ENCODE measurements at places on chromosomes 3 and 15.

DNA sequence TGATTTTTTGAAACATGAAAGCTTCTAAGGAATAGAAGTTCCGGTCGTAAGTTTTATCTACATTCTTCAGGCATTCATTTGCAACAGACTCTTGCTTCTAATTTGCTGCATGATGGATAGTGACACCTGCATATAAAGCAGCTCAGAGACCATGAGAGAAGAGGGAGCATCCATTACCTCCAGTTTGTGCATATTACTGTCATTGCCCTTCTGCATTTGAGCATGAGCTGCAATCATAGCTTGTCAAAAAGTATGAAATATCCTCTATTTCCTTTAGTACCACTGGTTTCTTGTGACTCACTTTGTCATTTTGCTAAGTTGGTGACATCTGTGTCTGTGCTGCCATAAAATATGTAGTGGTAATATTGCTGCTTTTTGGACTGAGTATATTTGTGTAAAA is 160.1 kb upstream of the STAC start:
- DNase-seq = no peak

DNA sequence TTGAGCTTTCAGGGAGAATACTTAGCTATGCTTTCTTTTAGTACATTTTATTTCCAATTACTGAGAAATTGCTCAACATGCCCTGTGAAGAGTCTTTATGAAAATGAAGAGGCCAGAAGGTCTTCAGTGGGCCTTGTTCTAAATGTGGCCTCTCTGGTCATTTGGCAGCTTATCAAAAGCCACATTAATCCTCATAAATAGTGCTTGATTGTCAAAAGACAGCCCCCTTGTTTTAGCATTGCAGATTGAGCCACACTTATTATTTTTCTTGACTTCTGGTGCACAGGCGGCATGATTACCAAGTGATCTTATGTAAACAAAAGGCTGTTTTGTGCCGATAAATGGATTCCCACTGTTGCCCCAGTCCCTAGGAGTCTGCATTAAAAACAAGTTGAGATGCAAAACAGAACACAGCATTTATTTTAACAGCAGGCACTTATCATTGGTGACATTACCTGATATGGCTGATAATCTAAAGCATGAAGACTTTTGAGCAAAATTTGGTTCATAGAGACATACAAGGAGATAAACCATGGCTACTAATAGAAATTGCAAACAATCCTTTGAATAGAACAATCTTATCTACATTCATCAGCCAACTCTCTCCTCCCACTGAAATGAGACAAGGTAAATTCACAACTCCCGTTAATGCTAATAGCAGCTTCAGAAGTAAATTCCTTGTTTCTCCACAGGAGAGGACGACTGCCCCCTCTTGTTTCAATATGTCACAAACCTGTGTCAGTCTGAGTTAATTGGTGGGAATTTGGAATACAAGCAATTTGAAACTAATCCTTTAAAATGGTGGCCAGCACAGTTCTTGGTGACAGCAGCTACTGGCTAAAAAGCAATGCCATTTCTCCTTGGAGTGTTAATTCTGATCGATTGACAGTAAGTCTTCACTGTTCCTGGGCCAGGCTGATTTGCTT is 194.3 kb downstream of the NSUN3 start:
- DNase-seq = no peak

DNA sequence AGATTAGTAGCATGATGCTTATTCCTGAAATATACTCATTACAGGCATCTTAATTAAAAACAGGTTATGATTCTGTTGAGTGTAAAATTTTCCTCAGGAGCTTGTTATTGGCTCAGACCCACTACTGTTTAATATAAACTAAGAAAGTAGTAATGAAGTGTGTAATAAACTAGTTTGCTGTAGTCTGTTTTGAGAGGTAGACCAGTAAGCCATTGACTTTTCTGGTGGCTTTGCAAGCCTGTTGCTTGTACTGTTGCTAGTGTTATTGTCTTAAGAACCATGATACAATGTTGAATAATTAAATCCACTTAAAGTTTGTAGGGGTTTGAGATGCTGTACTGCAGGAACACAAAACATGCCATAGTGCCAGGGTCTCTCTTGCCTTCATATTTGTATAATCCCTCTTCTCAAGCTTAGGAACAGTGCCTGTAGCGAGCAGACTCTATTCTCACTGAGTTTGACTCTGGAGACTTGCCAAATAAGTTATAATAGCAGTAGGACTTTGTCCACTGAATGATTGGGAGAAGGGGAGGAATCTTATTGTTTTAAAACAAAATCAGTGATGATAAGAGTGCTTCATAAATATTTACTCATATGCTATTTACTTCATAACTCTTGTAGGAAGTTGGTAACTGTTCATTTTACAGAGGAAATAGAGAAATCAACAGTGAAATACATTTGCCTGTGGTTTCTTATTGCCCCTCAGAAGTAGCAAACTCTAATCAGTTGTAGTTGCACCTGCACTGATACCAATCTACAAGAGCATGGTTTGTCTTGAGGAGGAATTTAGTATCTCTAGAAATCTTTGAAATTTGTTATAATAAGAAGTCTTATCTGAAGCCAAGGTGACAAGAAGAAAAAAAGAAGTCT is 13.4 kb downstream of the TCF12 start:
- DNase-seq = no peak

GRCh38 chr3:125431912-125432790 is 57.0 kb upstream of the ZNF148 start:
- no peak for DNase-seq

DNA sequence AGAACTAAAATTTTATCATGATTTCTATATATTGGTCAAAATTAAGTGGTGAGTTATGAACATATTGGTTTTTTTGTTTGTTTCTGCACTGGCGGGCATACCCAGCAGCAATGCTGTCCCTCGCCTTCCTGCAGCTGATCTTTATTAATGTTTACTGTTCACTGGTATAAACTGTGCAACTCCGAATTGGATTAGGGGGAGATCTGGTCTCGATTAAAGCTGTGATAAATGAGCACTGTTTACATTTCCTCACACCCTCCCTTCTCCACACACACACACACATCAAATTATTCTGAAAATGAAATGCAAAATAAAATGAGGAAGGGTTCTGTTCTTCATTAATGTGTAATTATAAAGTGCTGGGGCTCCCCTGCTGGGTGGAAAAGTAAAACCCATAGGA is 48.5 kb upstream of the DAZL start:
- DNase-seq = no peak

DNA sequence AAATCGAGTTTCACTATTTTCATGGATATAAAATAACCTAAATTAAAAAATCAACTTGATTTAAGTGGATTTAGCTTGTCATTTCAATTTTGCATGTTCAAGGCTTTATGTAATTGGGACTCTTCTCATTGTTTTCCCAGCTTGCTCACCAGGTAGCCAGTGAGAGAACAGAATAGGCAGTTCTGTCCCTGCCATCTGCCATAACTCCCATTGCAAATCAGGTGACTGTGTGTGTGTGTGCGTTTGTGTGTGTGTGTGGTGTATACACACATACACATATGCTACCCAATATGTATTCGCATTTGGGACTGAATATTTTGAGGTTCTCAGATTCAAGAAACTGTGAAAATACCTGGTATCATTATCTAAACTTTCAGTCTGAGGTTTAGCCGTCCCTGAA is 1069.8 kb downstream of the IGSF11 start:
- no peak for DNase-seq

DNA sequence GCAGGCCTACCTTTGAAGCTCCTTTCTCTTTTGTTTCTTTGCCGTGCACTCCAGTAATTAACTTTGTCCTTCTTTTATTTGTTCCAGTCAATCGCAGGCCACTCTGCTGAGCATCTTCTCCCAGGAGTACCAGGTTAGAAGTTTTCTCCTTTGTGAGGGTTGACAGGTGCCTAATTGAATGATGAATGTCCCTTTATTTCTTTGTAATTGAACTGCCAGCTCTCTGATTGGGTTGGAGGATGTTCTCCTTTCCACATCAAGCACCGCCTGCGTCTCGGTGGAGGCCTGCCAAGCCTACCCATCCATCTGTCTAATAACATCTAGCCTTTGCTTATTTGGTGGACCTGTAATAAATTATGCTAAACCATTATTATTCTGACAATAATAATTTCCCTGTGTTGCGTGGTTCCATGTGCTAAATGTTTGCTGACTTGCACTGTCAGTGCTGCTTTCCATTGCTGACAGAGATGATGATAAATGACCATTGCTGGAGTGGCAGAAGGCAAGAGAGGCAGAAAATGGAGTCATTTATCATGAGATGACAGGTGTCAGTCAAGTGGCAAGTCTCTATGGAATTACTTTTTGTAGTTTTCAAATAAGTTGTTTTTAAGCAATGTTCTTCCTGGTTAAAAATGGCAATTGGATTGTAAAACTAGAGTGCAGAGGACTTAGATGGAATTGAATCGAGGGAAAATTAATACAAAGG is 64.9 kb downstream of the CDIN1 start:
- DNase-seq = no peak

DNA sequence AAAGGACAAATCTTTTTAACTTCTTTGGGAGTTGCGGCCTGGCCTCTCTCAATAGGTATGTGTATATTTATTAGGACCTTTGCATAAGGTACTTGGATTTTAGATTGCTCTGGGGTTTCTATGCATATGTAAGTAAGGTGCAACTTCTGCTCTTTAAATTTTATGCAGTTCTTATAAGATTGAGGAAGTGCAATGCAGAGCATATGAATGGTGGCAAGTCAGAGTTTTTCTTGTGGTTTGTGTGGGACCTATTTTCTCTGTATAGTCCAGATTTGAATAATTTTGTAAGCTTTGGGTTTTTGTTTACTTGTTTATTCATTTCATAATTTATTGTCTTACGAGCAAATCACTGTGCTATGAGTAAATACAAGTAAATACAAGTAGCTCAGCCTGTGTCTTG is 101.5 kb downstream of the ATG7 start:
- no peak for DNase-seq

GRCh38 chr3:32195995-32196540 is 42.4 kb upstream of the CMTM8 start:
- DNase-seq = no peak

- no peak for DNase-seq
Measured at GRCh38 chr15:28904003-28904402, 18.2 kb downstream of the APBA2 start.

GRCh38 chr3:22959593-22959992 is 243.5 kb upstream of the UBE2E2 start:
- no peak for DNase-seq

- no peak for DNase-seq
Measured at GRCh38 chr15:86300390-86301125, 220.9 kb downstream of the AGBL1 start.

GRCh38 chr15:101131489-101132389 is 120.1 kb downstream of the CHSY1 start:
- DNase-seq = no peak

DNA sequence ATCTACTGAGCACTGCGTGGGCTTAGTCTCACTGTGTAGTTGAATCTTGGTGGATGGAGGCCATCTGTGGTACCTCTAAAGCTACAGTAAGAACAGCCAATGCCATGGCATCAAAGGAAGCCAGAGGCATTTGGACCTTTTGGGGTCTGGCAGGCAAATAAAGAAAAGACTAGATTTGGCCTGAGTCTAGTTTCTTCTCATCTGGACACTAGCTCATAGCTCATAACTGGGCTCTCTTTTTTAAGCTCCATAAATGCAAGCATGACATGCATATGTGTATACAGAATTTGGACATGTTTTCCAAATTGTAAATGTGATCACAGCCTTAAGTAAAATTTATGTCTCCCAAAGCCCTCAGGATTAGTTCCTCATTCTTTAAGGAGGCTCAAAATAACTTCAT is 107.5 kb downstream of the CNTN6 start:
- no peak for DNase-seq

DNA sequence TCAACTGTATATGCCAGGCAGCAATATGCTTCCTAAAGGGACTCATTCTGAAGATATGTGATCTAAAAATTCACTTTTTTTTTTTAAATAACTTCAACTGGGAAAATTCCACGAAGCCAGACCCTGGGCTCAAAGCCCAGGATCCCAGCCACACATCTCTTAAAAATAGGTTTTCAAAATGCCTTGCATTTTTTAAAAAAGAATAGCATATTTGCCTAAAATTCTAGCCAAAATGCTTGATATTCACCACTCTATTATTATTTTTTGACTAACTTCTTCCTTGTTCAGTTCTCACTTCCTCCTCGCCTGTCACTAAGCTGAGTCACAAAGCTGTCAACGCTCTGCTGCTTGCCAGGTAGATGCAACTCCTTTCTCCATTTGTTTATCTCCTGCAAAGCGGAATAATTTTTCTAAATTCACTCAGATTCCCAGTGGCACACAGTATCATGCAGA is 28.0 kb upstream of the VGLL4 start:
- no peak for DNase-seq

DNA sequence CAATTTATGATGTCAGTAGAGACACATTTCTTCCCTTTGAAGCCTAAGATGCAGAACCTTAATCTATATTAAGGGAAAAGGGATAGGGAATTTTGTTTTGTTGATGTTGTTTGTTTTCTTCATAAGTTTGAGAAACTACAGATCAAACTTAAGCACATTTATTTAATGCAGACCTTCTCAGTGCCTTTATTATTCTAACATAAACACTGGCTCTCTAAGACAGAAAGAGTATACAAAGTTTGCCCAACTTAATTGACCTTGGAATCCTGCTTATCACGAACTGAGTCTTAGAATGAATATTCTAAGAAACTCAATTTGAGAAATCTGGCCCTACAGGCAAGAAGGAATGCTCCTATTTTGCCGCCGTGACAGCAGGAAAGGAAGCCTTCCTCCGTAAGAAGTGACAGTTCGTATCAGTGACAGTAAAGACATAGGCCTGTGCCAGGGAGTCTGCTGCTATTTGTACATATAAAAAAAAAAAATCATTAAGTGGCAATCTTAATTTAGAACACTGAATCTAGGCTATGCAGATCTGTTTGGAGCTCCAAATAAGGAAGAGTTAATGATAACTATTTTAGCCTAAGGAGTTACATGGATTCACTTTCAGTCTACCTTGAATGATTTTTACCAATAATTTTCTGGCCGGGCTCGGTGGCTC is 8.8 kb upstream of the IMPG2 start:
- DNase-seq = no peak

- no peak for DNase-seq
Measured at GRCh38 chr3:129973853-129974563, 512 bp upstream of the TRH start.

DNA sequence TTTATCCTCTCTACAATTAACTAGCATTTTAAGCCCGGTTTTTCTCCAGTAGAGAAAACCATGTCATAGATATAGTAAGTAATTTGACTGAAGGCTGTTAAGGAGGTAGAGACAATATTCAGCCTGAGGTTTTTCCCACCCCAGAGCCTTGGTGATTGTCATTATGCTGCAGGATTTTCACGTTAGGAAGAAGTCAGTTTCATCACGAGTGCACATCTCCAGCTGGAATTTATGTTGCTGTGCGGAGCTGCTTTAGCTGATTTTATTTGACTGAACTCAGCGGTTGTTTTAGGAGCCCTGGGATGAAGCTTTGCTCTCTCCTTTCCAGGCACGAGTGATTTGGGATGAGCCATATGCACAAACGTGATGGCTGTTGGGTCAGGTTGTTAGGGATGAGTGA is 271.3 kb upstream of the RGMA start:
- no peak for DNase-seq

DNA sequence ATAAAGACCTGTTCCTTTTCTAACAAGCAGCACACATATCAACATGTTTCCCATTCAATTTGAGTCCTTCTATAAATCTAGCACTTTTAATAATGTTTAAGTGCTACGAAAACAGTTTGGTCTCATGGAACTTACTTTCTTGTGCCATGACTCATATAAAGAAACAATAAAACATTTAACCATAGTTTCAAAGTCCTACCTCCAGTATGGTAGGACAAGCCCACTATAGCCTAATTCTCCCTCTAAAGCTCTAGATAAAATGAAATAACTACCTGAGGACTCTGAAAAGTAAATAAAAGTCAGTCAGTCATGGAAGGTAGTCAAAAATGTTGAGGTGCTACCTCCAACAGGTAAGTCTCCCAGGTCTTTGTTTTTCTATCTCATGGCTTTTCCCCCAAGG is 12.0 kb upstream of the PIK3CA start:
- no peak for DNase-seq

All from stimulated activated CD4-positive, alpha-beta T cell treated with anti-CD3 and anti-CD28 coated beads, TNF-alpha, amount 100 ng/mL, for 24 hours (primary cell).